Chondrocyte (in vitro differentiated cells): ENCODE measurements at places on chromosomes 11 and 22. TPM values are rescaled to one million over a fixed set of nuclear protein-coding genes. Genes with fewer than 3 reads are reported as not detected.

MFRP gene
- total RNA-seq, result not detected in 3 replicates

DNA sequence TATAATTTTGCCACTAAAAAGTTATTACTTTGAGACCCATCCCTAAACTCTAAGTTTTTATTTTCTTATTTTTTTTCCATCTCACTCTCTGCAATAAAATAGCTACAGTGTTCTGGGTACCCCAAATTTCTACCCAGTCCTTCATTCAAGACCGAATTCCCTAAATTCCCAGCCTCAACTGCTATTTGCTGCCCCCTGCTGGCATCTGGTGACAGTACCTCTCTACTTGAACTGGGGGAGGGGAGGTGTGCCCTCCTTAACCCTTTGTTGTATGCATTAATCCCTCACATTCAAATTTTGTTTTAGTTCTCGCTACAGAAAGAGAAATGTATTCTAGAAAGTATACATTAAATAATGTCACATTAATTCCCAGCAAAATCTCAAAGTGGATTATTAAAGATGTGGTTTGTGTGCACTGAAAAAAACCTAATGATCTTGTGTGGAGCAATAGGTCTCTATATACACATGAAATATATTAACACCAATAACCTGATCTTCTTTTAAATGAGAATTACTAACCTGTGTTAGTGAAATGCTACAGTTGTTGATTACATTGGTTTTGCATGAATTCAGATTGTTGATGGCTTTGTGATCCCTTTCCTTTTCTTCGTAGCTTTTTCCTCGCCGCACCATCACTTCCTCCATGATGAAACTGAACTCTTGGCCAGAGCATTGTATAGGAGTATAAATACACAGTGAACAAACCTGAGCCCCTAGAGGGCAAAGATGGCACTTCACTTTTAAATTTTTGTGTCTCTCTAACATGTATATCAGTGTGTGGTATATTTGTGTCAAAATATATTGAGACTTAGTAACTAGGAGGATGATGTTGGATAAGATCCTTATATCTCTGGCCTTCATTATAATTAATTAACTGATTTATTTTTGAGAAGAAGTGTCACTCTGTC is 590.0 kb downstream of the METTL15 start:
- no peak for DNase-seq

- DNase-seq, result no peak
Measured at GRCh38 chr11:97685695-97686094, 1295.9 kb downstream of the JRKL start.

DNA sequence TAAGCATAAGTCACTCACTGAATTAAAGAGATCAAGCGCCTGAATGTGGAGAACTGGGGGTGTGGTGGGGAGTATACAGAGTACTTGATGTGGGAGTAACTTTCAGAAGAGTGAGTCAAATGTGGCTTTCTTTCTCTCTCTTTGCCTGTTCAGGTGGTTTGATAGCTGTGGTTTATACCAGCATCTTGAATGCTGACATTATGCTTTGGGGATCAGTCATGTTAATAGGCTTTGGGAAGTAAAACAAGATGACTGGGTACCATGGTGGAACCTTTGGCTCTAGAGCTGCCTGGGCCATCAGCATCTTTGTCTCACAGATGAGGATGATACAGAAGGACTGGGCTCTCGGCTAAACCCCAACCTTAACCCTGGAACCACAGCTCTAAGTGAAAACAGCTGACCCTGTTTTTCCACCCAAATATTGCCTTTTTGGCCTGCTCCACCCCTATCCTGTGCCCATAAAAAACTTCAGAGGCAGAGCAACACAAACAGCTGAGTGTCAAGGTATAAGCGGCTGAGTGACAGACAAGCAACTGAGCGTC is 58.2 kb upstream of the GNAZ start:
- no peak for DNase-seq

DNA sequence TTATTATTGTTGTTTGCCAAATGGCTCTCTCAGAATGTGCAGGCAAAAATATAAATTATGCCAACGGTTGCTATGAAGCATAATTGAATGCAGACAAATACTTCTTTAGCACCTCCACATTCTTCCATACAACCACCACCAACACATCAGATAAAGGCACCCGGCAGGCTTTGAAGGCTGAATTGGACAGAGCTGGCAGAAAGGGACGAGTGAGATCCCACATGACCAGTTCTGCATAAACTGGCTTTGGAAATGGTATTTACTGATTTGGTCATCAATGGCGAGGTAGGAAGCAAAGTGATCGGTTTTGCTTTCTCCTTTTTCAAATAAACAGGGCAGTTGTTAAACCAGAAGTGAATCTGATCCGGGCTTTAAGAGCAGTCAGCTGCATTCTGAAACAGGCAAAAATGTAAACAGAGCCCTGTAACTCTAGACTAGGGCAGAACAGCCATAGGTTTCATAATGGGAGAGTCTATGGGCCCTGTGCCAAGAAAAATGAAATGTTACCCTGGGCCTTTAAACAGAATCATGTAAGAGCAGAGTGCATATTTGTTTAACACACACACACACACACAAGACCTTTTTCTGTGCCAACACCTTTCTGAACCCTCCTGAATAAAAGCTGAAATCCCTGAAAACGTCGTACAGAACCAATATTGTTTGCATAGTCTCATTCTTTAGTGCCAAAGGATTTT is 97.7 kb downstream of the MPPED2 start:
- DNase-seq, result no peak

GRCh38 chr11:45859661-45860140 is 12.4 kb downstream of the CRY2 start:
- DNase-seq, result peak; percentile 98

DNA sequence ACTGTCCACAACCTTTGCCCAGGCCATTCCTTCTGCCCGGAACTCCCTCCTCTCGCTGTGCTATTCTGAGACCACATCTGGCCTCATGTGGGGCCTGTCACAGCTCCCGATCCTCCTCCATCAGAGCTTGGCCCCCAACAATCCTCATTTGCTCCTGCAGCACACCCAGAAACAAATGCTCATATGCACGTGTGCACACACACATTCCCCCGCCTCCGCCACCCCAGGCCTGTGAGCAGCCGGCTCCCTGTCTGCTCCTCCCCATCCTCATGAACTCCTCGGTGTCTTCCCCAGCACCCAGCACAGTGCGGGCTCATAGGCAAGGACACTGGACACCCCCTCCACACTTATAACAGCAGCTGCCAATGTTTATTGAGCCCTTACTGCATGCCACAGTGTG is 29.7 kb upstream of the PICK1 start:
- no peak for DNase-seq

- no peak for DNase-seq
Measured at GRCh38 chr11:80868831-80869230, 1428.0 kb upstream of the TENM4 start.

DNA sequence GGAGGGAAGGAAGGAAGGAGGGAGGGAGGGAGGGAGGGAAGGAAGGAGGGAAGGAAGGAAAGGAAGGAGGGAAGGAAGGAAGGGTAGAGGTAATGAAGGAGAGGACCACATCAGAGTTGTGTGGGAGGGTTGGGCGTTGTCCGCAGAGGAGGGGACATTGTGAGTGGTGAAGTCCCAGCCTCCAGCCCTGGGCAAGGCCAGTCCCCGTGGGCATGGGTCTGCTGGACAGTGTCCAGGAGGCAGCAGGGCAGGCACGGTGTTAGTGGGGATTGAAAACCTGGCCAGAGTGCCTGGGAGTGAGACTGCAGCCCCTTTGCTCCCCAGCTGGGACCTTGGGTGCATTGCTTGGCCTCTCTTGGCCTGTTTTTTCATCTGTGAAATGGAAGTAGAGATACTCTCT is 1462.3 kb downstream of the BRD1 start:
- DNase-seq, result no peak

EIF4ENIF1 gene
- 29.3 to 34.0 TPM (median 31.9 TPM) in 3 replicates for total RNA-seq

DNA sequence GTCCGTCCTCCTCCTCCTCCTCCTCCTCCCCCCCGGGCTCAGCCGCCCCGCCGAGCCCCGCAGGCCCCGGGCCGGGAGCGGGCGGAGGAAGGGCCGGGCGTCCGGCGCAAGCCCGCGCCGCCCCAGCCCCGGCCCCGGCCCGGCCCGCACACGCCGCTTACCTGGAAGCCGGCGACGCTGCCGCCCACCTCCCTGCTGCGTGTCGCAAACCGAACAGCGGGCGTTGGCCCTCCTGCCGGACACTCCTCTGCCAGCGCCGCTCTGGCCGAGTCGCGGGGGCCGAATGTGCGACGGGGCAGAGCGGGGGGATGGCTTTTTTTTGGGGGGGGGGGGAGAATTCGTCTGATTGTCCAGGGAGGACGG is 1.1 kb downstream of the IGF2 start:
- DNase-seq, result no peak

DNA sequence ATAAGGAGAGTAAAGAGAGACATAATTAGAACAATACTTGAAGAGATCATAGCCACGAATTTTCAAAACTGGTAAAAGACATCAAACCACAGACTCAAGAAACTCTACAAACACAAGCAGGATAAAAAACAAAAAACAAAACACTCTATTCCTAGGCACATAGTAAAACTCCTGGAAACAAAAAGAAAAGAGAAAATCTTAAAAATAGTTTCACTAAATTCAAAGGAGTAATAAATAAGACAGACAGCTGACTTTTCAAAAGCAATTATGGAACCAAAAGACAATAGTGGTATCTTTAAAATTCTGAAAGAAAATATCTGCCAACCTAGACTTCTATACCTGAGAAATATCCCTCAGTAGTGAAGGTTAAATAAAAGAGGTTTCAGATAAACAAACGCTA is 9.2 kb upstream of the NARS2 start:
- DNase-seq, result no peak

CENPM gene
- 3.3 to 9.3 TPM (median 3.3 TPM) in 3 replicates for total RNA-seq

SLC43A1 gene
- 5.2 to 5.6 TPM (median 5.3 TPM) in 3 replicates for total RNA-seq

OPCML gene
- 0.73 to 3.3 TPM (median 2.7 TPM) in 3 replicates for total RNA-seq

PAFAH1B2 gene
- total RNA-seq, result 85.4 to 98.0 TPM (median 90.5 TPM) in 3 replicates

GRCh38 chr11:131441051-131441810 is 70.8 kb downstream of the NTM start:
- DNase-seq, result no peak

DNA sequence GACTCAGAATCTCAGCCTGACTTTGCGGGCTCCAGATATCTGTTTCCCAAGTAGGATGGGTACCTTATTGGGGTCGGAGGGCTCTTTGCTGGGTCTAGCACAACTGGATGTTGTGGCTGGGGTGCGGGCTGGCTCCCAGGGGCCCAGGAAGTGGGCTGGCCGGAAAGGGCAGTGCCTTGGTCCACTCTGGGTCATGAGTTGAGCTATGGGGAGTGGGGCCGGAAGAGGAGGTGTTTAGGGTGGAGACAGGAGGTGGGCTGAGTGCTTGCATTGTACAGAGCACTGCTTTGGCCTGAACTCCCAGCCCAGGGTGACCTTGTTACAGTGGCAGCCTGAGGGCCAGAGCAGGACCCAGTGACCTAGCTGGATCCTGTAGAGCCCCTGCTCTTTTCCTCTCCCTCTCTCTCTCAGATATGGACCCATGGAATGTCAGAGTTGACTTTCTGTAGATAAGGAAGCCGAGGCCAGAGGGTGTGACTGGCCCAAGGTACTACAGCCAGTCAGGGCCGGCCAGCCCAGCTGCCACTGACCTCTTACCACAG is 13.2 kb downstream of the PHLDB1 start:
- DNase-seq, result peak; percentile 81

DNA sequence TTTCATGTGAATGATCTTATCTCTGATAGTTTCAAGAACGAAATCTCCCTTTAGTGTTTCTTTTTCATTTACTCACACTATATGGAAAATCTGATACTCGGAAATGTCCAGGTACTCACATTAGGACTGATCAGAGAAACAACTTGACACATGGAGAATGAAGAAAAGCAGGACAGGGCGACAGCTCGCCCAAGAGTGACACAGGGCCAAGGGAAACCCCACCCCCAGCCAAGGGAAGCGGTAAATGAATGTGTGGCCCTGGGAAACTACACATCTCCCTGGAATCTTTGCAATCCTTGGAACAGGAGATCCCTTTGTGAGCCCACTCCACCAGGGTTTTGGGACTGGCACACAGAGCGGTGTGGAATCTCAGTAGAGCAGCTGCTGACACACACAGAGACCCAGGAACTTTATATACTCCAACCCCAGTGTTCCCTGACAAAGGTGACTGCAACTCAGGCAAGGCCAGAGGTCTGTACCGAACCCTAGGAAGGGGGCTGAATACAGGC is 303.7 kb upstream of the ARHGAP42 start:
- no peak for DNase-seq

TTC17 gene
- 53.4 to 65.8 TPM (median 53.8 TPM) in 3 replicates for total RNA-seq

- no peak for DNase-seq
Measured at GRCh38 chr11:3896644-3897043, 41.2 kb downstream of the STIM1 start.

- no peak for DNase-seq
Measured at GRCh38 chr11:83140691-83141455, 16.1 kb upstream of the PCF11 start.

DNA sequence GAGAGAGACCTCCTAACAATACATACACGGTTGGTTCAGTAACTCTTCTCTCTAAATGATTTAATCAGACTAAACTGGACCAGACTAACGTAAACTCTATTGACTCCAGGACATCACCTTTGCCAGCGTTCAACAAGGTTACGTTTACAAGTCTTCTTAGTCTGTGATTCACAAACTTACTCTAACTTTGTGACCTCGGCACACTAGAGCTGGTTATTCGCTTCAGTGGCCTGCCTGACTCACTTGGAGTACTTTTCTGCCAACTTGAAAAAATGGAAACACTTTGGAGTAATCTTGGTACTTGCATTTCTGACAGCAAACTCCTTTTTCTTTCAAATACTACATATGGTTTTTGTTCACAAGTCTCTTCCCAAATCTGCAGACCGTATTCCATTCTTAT is 26.2 kb downstream of the MTMR2 start:
- no peak for DNase-seq

DNA sequence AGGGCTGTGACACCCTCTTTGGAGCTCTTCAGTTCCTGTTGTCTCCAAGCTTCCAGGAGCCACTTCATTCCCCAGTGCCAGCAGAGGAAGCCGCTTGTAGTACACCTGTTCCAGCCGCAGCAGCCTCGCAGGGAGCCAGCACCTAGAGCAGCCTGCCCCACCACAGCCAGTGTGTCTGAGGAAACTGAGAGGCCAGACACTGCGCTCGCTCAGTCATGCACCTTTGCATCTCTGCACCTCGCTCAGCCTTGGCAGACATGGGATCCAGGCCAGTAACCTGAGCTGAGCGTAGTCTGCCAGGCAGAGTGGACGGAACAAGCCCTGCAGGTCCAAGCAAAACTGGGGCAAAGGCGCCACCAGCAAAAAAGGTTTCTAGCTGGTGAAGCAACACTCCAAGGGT is 1072.1 kb downstream of the JRKL start:
- DNase-seq, result peak; percentile 76

ROM1 gene
- 2.4 to 5.8 TPM (median 3.5 TPM) in 3 replicates for total RNA-seq

DNA sequence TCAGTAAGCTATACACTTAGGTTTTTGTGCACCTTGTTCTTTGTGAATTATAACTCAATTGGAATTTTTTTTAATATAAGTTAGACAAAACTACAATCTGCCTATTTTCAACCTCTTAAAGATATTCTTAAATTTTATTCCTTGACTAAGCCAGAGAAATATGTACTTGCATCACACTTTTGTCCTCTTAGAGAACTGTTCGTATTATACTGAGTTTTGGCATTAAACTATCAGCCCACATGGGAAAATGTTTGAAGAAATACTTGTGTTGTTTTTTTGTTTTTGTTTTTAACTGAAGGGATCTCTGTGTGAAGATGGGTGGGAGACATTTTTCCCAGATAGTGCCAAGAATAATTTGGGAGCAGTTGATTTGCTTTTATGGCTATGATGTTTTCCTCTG is 25.3 kb downstream of the CEP295 start:
- no peak for DNase-seq

GRCh38 chr11:33390944-33391892 is 134.0 kb downstream of the HIPK3 start:
- DNase-seq, result no peak

CECR2 gene
- 0.15 to 0.20 TPM in 2 of 3 replicates, not detected in the other for total RNA-seq

APOL1 gene
- 16.7 to 38.4 TPM (median 16.9 TPM) in 3 replicates for total RNA-seq

GRCh38 chr11:126890561-126890960 is 110.0 kb downstream of the KIRREL3 start:
- DNase-seq, result no peak

GRCh38 chr11:46759196-46759595 is 40.2 kb downstream of the F2 start:
- DNase-seq, result no peak
